ENCODE measurements at places on chromosomes 13 and 19.

GRCh38 chr19:49845414-49845813 lies 5.5 kb upstream of the PTOV1 start:
- DNase-seq = no peak

DNA sequence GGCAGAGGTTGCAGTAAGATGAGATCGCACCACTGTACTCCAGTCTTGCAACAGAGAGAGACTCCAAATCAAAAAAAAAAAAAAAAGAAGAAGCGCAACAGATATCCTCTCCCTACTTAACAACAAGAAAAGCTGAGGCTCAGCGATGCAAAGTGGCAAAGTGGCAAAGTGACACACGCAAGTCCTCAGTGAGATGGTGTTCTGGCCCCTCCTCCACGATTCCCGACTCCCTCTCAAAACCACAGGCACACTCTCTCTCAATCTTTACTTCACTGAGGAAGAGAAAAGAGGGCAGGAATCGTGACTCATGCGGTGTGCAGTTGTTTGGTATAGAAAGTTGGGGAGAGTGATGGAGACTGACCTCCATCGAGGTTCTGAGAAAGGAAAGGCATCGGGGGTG lies 12.6 kb downstream of the FFAR2 start:
- DNase-seq = no peak

DNA sequence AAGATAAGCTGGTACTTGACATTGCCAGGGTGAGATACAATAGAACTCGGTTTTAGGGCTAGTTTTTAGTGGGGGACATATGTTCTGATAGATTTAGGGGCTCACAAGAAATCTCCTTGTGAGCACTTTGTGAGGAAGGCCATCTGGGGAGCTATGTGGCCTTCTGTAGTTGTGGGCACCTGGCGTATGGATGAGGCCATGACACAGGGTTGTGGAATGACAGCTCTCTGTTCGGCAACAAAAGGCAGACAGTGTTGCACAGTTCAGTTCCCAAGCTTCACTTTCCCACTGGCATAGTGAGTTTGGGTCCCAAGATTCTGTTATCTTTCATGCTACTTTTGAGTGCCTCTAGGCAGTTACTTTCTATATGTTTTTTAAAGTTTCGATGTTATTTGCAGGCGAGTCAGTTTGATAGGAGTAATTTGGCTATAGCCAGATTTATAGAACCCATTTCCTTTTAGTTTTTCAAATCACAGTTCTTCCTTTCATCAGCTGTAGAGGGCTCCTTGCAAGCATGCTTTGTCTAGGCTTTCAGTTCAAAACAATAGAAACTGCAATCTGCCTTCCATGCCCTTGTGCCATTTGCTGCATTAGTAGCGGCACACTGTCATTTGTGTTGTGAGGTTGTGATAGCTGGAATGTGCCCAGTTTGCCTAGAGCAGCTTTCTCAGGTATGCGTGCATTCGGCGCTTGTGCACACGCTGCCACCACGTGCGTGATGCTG lies 70.6 kb upstream of the TEX29 start:
- DNase-seq = no peak

- no peak for DNase-seq
Observed at GRCh38 chr13:107765724-107766401, 449.5 kb downstream of the LIG4 start.

GRCh38 chr13:101916108-101916774 lies 463.8 kb downstream of the ITGBL1 start:
- no peak for DNase-seq

- DNase-seq = no peak
Observed at GRCh38 chr13:44278166-44278565, 95.5 kb upstream of the SERP2 start.

DNA sequence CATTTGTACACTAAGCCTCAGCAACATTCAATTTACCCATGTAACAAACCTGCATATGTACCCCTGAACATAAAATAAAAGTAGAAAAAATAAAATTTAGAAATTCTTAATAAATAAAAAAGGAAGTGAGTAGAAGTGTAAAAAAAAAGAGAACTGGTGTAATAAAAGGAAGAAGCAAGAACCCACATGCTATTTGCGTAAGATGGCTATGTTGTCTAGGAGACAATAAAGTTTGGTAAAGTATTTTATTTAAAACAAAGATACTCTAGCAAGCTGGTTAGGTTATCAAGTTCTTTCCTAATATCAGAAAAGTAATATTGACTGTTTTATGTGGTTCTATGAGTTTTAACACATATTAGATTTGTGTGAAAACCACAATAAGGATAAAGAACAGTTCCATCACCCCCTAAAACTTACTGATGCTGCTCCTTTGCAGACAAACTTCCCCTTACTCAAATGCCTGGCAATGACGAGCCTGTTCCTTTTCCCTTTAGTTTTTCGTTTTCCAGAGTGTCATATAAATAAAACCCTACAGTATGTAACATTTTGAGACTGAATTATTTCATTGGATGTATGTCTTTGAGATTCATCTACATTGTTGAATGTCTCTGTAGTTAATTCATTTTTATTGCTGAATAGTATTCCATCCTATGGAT lies 98.9 kb downstream of the TNFSF13B start:
- no peak for DNase-seq

DNA sequence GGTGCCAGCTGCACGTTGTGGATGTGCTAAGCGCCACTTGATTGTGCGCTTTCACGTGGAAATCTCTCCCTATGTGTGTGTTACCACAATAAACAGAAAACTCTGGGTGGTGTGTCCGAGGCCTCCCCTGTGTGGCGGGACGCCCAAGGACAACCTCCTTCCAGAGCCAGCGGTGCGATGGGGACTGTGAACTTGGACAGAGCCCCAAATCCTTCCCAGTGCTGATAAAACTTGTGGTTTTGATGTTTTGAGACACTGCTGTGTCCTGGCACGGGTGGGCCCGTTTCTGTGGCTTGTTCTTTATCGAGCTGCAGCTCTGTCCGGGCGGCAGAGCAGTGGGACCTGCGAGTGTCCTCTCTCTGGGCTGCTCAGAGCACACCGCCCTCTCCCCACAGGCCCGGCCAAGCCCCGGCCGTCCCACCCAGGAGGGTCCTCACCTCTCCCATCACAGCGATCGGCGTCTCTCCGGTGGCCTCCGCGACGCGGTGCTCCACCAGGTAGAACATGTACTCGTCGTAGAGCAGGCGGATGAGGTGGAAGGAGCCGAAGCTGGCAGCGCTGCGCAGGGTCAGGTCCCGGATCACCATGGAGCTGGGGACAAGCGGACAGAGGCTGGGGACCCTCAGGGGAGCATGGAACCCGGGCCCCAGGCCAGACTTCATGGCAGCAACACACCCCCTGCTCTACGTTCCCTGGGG lies 18.8 kb upstream of the RANBP3 start:
- DNase-seq = no peak

GRCh38 chr13:42924344-42924743 lies 67.7 kb downstream of the EPSTI1 start:
- DNase-seq = no peak

DNA sequence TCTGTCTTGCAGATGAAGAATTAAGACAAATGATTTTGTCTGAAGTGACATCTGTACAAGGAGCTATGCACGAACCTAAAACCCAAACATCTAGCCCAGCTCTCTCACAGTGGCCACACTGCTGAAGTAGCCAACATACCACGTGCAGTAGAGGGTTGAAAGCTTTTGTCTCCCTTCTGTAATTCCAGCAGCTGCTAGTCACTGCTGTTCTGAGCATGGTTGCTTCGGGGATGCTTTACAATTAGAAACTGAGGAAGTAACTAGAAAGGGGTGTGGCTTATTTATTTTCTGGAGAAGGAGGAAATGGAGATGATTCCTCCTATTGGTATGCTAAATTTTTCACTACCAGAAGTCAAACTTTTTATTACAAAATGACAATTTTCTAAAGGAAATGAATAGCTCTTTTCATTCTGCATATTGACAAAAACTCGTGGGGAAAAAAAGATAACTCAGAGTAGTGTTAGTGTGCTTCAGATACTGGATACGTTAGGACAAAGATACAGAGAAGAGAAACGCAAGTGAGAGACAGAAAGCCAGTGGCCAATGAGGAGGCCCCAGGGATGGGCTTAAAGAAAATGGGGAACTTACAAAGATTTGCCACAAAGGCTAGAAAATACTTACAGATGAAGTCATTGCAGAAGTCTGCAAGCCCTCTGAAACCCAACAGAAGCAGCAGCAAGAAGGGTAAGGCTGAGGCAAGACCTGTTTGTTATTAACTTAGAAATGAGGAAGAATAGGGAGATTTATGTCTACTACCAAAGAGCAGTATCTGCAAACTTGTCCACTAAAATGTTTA lies 192.7 kb upstream of the MIR17HG start:
- no peak for DNase-seq

DNA sequence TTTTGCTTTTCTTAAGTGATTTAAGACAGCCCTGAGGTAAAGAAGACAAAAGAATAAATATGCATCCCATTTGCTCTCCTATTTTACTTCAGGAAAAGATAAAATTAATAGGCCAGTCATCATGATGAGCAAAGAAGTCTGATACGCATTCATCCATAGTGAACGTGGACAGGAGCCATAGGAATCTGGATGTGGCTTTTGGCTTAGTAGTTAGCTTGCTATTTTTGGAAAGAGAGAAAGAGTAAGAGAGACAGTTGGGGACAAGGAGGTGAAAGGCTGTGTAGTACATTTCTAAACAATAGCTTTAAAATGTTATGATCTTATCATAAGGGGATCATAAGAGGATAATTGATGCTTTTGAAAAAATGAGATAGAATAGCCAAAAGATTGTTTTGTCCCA lies 545.2 kb downstream of the IRS2 start:
- no peak for DNase-seq

GRCh38 chr19:7900401-7900870 lies 3.2 kb upstream of the MAP2K7 start:
- DNase-seq = no peak

DNA sequence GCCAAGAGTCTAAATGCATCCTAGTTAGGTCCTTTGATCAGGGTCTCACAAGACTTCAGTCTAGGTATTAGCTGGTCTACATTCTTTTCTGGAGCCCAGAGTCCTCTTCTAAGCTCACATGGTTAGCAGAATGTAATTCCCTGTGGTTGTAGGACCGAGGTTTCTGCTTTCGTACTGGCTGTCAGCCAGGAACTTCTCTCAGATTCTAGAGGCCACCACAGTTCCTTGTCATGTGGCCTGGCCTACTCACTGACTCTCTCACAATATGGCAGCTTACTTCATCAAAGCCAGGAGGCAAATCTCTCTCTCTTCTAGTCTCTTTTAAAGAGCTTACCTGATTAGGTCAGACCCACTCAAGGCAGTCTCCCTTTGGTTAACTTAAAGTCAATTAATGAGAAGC lies 82.9 kb downstream of the POU4F1 start:
- DNase-seq = no peak

- DNase-seq = no peak
Observed at GRCh38 chr13:55087085-55087484, 2053.6 kb upstream of the PRR20A start.

GRCh38 chr13:110511509-110512181 lies 49.9 kb downstream of the RAB20 start:
- DNase-seq = no peak
